ENCODE measurements at places on chromosomes 5 and 9.

DNA sequence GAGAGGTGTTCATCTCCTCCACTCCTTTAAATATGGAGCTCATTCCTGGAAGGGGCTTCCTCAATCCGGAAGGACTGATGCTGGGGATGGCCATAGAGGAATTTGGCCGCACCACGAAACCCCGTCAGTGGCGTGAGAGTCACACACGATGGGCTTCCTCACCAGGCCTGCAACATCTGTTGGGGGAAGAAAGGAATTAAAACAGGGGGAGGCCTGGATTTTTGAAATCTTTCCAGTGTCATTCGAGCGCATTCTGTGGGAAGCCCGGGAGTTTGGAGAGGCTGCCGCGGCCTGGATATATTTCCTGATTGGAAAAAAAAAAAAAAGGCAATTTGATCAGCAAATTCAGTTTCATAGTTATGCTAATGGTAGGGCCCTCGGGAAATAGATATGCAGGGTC is 76.3 kb upstream of the ORM1 start:
- no peak for DNase-seq

- DNase-seq, result no peak
These were observed 50.2 kb downstream of the OTULIN start for GRCh38 chr5:14714706-14715105.

DNA sequence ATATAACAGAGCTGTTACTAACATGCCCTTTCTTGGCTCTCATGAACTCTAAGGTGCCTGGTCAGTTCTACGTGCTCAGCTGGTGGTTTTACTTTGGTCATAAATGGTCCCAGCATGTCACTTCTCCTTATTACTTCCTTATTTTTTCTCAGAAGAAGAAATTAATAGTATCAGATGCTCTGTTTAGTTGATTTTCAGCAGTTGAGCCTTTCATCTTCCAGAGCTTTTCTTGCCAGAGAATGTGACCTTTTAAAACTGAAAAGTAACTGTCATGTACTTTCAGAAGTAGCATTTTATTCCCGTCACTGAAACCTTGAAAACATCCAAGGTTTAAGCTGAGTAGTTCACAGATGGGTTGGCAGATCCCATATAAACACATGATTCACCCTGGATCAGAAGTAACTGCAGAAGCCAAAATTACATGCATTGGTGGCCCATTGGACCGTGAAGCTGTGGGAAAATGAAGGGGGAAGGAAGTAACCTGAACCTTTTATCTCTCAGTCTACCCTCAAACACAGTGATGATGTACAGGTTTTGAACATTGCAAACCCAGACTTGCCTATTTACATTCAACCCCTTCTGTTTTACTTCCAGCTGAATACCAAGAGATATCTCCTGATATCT is 50.5 kb downstream of the HACD4 start:
- DNase-seq, result peak; percentile 80

DNA sequence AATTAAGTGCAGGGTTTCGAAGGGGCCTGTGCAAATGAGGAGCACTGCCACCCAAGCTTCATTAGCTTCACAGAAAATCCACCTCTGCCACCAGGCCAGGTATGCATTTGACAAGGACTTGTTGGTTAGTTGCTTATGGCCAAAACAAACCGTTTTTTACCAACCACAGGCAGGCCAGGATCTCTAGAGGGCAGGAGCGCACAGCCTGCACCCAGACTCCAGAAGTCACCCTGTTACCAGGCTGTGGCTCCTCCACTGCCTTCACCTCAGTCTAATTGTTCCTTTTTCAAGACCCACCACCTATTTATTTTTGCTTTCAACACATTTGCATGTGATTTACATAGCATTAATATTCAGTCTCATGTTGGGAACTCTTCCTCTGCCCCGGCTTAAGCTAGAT is 78.3 kb upstream of the HSPA9 start:
- no peak for DNase-seq

GRCh38 chr9:136995772-136996311 is 526 bp downstream of the CLIC3 start:
- DNase-seq, result no peak

- no peak for DNase-seq
These were observed 5.3 kb downstream of the DPYSL3 start for GRCh38 chr5:147504535-147504934.

DNA sequence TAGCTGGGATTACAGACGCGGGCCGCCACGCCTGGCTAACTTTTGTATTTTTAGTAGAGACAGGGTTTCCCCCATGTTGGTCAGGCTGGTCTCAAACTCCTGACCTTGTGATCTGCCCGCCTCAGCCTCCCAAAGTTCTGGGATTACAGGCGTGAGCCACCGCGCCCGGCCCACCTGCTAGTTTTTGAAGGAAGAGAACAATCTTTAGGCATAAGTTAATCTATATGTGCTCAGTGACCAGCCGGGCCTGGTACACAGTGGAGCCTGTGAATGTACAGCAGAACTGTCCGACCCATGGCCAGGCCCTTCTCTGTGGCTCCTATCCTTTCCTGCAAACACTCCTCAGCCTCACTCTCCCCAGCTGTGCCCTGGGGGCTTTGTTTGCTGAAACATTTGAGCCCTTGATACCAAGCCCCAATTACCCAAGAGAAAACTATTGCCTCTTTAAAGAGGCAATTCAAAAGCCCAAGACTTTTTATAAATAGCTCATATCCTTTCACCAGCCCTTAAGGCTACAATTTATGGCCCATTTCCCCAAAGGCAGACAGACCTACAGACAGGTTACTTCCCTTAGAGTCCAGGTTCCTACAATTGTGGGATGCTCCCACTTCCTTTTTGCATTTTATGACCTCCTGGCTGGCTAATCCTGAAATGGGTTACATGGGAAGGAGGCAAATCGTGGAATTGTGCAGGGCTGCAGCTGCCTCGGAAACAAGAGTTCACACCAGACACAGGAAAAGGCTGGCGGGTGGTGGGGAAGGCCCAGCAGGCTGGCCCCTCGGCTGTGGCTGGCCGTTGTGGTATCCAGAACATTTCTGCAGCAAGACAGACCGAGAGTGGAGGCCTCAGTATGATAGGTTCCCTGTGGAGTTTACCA is 37.5 kb downstream of the SPRY4 start:
- DNase-seq, result no peak
